ENCODE measurements at places on chromosomes 1 and 21.

- no peak for DNase-seq
Measured at GRCh38 chr21:19844334-19844733, 1153.9 kb upstream of the NCAM2 start.

- no peak for DNase-seq
Measured at GRCh38 chr1:51385776-51386175, 55.4 kb upstream of the TTC39A start.

GRCh38 chr1:8018492-8019228 lies 7.4 kb downstream of the ERRFI1 start:
- no peak for DNase-seq

- no peak for DNase-seq
Measured at GRCh38 chr1:55827350-55827749, 612.2 kb upstream of the USP24 start.

DNA sequence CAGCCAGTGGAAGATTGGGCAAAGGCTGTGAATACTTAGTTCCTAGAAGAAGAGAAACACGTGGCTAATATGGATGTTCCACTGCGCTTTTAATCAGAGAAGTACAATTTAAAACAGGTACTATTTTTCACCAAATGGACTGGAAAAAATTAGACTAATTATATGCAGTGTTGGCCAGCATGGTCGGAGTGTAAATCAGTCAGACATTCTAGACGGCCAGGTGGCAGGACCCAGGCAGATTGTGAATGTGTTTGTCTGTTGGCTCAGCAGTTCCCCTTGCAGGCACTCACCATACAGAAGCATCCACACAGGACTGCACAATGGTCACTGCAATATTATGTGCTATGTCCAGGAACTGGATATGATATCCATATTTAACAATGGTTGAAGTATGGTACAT lies 23.9 kb upstream of the SLC25A34 start:
- no peak for DNase-seq

- DNase-seq = no peak
Measured at GRCh38 chr1:40266786-40267535, 8.9 kb downstream of the ZMPSTE24 start.

- no peak for DNase-seq
Measured at GRCh38 chr1:160578175-160578524, 1.1 kb downstream of the CD84 start.

- DNase-seq = no peak
Measured at GRCh38 chr21:45364468-45365185, 40.3 kb upstream of the COL18A1 start.

DNA sequence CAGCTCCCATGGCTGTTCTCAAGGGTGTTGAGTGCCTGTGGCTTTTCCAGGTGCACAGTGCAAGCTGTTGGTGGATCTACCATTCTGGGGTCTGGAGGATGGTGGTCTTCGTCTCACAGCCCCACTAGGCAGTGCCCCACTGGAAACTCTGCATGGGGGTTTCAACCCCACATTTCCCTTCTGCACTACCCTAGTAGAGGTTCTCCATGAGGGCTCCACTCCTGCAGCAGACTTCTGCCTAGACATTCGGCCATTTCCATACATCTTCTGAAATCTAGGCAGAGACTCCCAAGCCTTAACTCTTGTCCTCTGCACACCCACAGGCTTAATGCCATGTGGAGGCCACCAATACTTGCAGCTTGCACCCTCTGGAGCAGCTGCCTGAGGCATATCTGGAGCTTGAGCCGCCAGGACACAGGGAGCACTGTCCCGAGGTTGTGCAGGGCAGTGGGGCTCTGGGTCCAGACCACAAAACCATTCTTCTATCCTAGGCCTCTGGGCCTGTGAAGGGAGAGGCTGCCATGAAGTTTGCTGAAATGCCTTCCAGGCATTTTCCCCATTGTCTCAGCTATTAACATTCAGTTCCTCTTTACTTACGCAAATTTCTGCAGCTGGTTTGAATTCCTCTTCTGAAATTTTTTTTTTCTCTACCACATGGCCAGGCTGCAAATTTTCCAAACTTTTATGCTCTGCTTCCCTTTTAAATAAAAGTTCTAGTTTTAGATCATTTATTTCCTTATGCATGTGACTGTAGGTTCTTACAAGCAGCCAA lies 8.8 kb upstream of the CAPN8 start:
- DNase-seq = no peak

GRCh38 chr1:208019257-208019656 lies 108.3 kb upstream of the CD34 start:
- no peak for DNase-seq

GRCh38 chr1:113901191-113901590 lies 3.4 kb downstream of the AP4B1 start:
- DNase-seq = no peak

- no peak for DNase-seq
Measured at GRCh38 chr1:63747445-63747844, 26.4 kb upstream of the ROR1 start.

- peak; percentile 84 for DNase-seq
Measured at GRCh38 chr21:34603002-34603709, 11.8 kb downstream of the RCAN1 start.

GRCh38 chr1:147634645-147635044 lies 35.7 kb downstream of the ACP6 start:
- no peak for DNase-seq

DNA sequence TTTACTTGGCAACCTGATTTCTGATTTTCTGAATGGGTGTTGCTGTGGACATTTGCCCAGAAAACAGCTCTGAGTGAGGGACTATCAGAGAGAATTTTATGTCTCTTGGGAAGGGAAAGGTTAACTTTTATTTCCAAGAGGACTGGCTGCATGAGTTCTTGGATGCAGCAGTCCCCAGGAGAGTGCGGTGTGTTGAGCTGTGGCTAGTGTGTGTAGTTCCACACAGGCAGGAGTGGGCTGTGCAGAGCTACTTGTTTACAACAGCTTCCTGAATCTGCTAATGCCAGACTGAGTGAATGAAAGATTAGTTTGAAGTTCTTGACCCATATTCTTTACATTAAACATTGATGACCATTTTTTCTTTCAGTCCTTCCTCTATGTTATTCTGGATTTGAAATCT lies 41.0 kb upstream of the APOBEC4 start:
- no peak for DNase-seq

GRCh38 chr1:233443040-233443760 lies 115.7 kb downstream of the MAP3K21 start:
- DNase-seq = no peak

GRCh38 chr1:23624440-23624839 lies 65.1 kb upstream of the ID3 start:
- DNase-seq = no peak

DNA sequence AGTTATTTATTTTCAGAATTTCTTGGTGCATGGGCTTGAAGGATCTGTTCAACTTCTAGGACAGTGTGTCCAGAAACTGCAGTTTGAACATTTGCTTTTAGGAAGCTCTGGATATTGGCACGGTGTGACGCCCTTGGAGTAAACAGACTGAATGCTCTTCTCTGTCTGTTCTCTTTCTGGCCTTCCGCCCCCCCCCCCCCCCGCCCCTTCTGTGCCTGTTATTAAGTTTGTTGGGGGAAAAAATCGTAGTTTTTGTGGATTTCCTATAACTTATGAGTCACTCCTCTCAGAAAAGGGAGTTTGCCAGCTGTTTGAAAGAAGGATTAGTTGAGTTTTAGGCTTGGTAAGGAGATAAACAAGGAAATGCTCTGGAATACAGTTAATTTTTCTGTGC lies 1.2 kb downstream of the KCTD3 start:
- DNase-seq = no peak

- DNase-seq = no peak
Measured at GRCh38 chr1:230391776-230392535, 34.2 kb downstream of the PGBD5 start.

DNA sequence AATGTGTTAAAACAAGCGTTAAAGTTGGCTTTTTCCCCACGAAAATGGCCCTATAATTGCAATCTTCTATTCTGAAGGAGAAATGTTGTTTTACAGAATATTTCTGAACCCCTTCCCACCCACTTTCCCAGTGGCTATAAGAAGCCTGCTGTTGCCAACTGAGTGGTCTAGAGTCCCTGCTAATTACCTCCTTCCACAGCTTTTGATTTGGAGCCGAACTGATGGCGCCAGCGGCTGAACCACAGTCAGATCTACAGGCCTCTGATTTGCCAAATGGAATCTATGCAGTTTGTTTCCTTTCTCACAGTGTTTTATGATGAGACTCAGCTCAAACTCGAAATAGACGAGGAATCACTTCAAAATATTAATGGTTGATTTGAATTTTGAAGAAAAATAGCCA lies 76.0 kb upstream of the C1orf105 start:
- no peak for DNase-seq

GRCh38 chr1:242205622-242206489 lies 207.0 kb upstream of the MAP1LC3C start:
- no peak for DNase-seq

DNA sequence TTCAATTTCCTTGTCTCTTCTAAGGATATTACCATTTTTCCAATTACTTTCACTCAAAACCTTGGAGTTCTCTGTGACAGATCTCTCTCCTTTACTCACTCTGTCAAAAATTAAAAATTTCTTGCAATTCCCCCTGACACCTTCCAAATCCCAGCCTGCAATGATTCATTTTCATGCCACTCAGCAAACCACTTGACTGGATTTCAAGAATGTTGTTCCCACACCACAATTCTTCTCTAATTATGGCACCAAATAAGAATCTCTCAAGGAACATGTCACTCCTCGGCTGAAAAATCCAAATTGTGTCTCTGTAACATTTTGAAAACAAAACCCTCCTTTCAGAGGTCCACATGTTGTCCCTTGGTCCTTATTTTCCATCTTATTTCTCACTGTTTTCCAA lies 438.9 kb upstream of the ZP4 start:
- DNase-seq = no peak

GRCh38 chr1:65478379-65479026 lies 58.0 kb downstream of the LEPR start:
- no peak for DNase-seq

DNA sequence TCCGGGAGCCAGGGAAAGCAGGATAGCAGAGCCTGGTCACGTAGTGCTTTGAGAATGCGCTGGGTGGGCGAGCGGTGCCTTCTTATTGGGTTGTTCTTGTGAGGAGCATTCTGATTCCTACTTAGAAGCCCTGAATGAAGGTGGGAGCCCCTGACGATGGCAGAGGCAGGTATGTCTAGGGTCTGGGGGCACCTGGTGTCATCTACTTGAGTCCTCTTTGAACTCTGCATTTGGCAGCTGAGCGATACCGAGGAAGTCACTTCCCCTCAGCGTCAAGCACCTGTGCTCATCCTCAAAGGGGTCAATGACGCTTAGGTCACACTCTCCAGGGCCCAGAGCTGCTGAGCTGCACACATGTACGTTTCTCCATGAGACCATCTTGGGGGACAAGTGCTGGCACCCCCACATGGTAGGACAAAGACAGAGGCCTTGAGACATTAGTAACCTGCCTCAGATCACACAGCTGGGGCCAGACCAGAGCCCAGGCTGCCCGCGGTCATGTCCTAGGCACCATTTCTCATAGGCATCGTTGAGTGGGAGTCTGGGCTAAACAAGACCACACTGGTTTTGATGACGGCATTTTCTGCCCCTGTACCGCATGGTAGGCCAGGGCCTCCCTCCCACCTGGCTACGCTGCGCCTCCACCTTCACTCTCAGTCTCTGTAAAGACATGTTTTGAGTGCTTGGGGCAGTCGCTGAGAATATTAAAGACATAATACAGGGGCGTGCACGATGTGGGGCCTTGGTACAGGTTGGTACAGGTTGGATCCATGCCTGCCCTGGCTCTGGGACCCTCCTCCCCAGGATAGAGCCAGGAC lies 69.1 kb upstream of the ABCG1 start:
- no peak for DNase-seq

- no peak for DNase-seq
Measured at GRCh38 chr1:246724731-246725095, 504 bp downstream of the SCCPDH start.

- DNase-seq = peak; percentile 32
Measured at GRCh38 chr1:112507921-112508277, 866 bp upstream of the WNT2B start.

DNA sequence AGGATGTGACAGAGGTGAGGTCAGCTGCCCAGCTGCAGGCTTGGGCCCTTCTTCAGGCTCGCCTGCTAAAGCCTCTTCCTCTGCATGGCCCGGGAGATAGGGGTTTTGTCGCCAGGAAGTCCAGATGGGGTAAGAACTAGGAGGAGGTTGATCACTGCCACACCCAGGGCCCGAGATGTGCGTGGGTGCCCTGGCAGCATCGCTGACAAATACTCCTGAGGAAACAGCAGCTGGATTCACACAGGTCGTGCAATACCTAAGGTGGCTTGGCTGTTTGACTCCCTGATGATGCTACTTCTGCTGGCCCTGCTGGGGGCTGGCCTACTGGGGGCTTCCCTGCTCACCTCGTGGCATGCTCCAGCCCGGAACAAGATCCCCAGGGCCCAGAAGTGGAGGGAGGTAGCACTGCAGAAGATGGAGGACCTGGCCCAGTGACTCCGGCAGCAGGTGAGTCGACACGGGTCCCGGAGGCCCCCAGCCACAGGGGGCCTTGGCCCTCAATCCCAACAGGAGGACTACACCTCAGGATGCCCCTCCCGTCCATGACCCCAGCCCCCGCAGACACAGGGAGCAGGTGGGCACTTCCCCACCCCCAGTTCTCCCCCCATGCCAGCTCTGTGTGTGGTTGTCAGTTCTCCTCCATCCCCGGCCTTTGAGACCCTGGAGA lies 29.6 kb downstream of the FAAH start:
- DNase-seq = no peak
